ENCODE measurements at places on chromosomes 7 and 10. TPM values are rescaled to one million over a fixed set of nuclear protein-coding genes. Genes with fewer than 3 reads are reported as not detected.

- DNase-seq, result no peak
Observed at GRCh38 chr10:8677642-8678041, 623.2 kb downstream of the GATA3 start.

SDHAF3 gene
- total RNA-seq, result 18.7 TPM

DNA sequence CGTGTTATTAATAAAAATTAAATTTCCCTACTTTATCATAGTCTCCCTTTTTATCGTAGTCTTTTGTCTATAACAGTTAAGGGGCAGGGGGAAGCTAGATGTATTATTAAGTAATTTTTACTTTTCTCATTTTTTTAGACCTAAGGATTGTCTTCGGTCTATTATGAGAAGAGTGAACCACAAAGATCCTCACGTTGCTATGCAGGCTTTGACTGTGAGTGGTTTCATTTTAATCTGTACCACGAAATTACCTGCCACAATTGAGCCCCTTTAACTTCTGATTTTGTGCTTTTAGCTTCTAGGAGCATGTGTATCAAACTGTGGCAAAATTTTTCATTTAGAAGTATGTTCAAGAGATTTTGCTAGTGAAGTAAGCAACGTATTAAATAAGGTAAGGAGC lies 40.6 kb downstream of the STAM start:
- DNase-seq, result no peak

DNA sequence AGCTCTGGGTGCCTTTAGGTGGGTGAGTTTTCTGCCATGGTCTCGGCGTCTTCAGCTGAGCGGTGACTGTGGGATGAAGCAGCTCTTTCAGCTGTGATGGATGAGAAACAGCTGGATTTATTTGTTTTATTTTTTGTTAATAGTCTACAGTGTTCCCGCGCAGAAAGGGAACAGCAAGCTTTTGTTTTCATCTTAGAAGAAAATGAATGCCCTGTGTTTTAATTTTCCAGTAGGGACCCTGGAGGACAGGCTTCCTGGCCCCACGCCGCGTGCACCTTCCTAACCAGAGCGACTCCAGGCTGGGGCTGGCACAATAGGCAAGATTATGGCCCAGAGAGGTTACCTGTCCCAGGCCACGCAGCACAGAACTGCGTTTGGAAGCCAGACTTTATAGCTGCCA lies 57.6 kb downstream of the GTF2IRD1 start:
- DNase-seq, result no peak

SFTPA1 gene
- not detected for total RNA-seq

DNA sequence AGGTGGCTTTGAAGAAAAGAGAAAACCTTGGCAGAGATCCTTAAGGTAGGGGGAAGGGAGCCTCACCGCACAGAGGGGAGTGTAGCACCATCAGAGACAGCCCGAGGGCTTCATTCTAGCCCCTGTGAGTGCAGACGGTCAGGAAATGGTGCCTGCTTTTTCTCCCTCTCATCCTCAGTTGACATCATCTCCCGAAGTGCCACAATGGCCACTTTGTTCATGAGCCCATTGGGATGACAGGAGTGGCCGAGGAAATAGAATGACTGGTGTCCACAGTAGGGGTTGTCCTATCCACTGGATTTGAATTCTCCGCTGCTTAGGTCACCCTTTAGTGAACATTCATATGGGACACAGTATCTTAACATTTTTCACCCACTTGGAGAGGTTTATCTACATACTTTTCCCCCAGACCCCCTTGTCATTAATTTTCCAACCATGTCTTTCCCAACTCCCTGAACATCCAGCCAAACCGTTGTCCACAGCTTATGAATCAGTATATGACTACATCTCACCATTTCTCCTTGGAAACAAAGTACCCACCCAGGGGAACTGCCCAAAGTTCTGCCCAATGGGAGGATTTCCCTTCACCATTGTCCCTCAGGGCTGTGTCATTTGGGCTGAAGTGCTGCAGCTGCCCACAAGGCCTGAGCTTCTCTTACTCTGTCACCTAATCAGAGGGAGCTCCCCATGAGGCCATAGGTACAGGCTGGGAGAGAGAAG lies 108.8 kb downstream of the ADCY1 start:
- no peak for DNase-seq

- no peak for DNase-seq
Observed at GRCh38 chr7:66258409-66258808, 53.3 kb downstream of the TPST1 start.

GRCh38 chr10:109029870-109030269 lies 893.4 kb downstream of the XPNPEP1 start:
- DNase-seq, result no peak

DNA sequence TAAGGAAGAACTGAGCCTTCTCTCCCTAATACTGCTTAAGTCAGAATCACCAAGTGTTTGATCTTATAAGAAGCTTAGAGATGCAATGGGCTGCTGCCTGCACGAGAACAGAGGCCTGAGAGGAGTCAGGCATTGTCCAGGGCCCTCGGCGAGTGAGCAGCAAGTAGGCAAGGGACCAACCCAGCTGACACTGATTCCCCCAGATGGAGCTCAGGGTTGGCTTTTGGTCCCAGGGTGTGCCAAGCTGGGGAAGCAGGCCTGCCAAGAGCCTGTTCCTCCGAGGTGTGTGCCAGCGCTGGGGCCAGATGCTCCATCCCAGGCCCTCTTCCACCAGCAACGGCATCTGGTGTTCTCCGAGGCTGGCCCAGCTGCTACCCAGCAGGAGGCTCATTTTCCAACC lies 222.0 kb upstream of the ZMIZ1 start:
- DNase-seq, result no peak

- DNase-seq, result no peak
Observed at GRCh38 chr10:5731559-5731958, 46.9 kb downstream of the TASOR2 start.

DNA sequence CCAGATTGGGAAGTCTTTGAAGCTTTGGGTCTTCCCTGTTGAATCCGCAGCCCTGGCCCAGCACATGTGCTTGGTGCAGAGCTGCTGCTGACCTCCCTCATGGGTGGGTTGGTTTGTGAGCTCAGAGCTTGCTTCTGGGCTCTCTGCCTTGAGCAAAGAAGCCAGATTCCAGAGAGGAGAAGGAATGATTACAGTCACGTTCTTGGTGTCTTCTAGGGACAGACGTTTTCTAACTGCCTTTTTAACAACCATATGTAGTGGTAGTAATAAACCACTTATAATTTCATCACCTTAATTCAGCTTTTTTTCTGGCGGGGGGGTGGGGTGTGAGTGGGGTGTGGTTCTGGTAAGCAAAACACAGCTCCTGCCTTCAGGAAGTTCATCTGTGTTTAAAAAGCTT lies 39.5 kb downstream of the LRMDA start:
- no peak for DNase-seq

DNA sequence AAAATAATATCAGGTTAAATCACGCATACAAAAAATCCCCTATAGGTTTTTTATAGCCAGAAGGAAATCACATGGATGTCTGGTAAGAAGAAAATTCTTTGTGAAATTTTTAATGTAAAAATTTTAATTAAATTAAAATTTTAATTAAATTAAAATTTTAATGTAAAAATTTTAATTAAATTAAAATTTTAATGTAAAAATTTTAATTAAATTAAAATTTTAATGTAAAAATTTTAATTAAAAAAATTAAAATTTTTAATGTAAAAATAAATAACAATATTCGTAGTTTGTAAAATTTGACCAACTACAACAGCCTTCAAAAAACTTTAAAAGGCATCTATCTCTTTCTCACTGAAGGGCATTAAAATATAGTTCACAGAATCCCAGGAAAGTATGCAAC lies 61.5 kb downstream of the CTTNBP2 start:
- no peak for DNase-seq

SPACDR gene
- total RNA-seq, result not detected

DNA sequence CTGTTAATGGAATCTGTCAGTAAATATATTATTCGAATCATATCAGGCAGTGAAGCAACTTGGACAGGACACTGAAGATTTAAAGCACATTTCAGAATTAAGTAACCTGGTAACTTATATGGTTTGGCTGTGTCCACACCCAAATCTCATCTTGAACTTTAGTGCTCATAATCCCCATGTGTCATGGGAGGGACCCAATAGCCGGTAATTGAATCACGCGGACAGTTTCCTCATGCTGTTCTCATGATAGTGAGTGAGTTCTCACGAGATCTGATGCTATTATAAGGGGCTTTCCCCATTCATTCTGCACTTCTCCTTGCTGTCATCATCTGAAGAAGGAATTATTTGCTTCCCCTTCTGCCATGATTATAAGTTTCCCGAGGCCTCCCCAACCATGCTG lies 83.2 kb upstream of the COL1A2 start:
- DNase-seq, result no peak

DNA sequence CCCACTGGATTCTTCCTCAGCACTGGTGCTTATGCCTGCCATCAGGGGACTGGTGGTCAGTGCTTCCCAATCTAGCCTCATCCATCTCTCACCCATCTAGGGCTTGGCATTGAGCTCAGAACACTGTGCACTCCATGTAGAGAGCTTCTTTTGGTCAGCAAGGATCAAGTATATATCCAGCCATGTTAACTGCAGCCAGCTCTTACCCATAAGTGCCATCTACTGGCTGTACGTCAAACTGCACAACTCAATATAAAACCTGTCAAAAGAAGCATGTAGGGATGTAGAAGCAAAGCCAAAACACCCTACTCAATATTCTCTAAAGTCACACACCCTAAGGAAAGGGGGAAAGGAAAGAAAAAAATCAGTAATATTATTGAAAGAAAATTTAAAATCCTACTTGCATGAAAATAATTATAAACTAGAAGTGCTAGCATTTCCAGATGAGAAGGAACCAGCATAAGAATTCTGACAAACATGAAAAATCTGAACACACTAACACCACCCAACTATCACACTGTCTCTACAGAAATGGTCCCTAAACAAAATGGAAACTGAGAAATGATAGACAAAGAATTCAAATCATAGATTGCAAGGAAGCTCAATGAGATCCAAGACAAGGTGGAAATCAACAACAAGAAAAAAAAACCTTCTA lies 531.1 kb upstream of the STEAP1 start:
- peak; percentile 36 for DNase-seq

UPK3BL2 gene
- 4.6 TPM for total RNA-seq

IQCE gene
- total RNA-seq, result 6.7 TPM

GRCh38 chr10:80492848-80493521 lies 38.9 kb downstream of the TSPAN14 start:
- DNase-seq, result no peak

ITIH5 gene
- 1.1 TPM for total RNA-seq

- DNase-seq, result no peak
Observed at GRCh38 chr7:7563813-7564212, 2.9 kb upstream of the MIOS start.

DNA sequence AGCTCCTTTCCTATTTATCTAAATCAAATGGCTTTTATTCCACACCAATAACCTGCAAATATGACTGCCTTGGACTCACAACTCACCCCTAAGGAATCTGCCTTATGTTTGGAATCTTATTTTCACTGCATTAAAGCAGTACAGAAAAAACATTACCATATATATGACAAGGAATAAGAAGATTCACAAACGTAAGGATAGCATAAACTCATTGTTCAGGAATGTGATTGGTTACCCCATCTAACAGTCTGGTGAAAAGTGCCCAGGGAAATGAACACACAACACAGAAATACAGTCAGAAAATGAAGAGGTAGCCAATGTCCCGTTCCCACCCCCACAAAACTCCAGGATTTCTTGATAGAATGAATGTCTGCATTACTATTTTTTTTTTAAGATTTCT lies 2.0 kb downstream of the PPP3CB start:
- no peak for DNase-seq

- DNase-seq, result no peak
Observed at GRCh38 chr10:83943920-83944319, 195.4 kb upstream of the GHITM start.

GRCh38 chr7:84339306-84339705 lies 144.7 kb upstream of the SEMA3A start:
- no peak for DNase-seq

- DNase-seq, result peak; percentile 41
Observed at GRCh38 chr7:9890092-9890491, 1083.6 kb upstream of the PHF14 start.

DNA sequence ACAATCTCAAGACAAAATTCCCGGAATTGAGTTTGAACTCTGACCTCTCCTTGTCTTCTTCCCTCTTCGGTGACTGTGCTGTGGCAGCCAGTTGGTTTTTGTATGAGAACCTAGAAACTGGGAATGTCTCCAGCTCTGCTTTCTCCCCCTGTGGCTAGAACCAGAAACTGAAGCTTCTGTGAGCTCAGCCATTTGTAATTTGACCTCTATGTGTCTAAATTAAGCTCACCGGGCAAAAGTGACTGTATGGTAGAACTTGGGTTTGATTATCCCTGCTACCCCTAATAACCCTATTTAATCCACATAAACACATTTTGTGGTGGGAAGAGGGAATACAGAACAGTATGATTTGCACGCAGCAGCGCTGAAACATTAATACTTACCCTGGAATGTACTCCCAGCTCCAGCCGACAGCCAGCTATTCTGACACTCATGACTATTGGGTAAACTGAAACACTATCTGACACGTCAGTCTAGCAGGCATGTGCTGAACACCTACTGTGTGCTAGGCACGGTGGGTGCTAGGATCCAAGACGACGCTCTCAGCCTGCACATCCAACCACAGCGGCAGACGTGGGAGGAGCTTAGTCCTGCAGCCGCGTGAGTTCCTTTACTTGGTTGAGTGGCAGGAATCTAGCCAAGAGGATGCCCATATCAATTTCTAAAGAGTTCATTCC lies 324.8 kb downstream of the SFMBT2 start:
- peak; percentile 59 for DNase-seq

DNA sequence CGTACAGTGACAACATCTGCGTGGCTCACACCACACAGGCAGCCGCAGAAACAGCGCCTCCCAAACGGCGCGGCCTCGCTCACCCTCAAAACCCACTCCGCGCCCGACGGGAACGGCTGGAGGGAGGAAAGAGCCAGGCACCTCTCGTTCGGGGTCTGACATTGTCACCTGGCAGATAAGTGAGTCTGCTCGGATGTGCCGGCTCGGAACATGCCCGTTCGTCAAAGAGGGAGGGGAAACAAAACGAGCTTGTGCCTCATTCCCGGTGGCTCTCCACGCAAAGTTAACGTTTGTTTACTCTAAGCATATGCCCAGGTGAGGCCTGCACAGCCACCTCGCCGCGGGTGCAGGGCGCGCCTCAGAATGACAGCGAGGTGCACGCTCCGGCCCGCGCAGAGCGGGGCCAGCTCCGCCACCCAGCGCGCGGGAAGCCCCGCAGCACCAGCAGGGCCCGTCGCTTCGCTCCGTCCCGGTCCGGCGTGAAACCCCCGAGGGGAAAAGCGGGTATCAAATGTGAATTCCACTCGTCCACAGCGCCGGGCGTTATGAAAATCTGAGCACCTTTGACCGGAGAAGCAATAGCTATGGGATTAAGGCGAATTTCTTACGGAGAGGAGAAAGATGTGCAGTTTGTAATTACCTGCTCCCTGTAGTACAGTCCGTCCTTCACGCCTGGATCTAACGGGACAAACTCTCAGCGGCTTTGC lies 13.1 kb downstream of the CNPY1 start:
- DNase-seq, result no peak

LOXL4 gene
- total RNA-seq, result 0.18 TPM

GRCh38 chr10:127550861-127551260 lies 1.8 kb downstream of the NPS start:
- no peak for DNase-seq

- no peak for DNase-seq
Observed at GRCh38 chr7:124257638-124258308, 224.9 kb upstream of the TMEM229A start.

CALCR gene
- total RNA-seq, result 0.44 TPM
